Epithelial cell of proximal tubule (primary cell): ENCODE measurements at places on chromosomes 5 and 9. TPM values are rescaled to one million over a fixed set of nuclear protein-coding genes. Genes with fewer than 3 reads are reported as not detected.

NDUFAF2 gene
- 31.0 and 32.3 TPM in 2 replicates for total RNA-seq

FOXB2 gene
- not detected in 2 replicates for total RNA-seq

NIM1K gene
- total RNA-seq, result 0.75 TPM in 1 of 2 replicates, not detected in the other

ZDHHC11B gene
- total RNA-seq, result 0.29 TPM in 1 of 2 replicates, not detected in the other

OR1Q1 gene
- total RNA-seq, result not detected in 2 replicates

FOXI1 gene
- total RNA-seq, result not detected in 2 replicates

LEAP2 gene
- 0.22 and 0.35 TPM in 2 replicates for total RNA-seq

PDE6A gene
- not detected in 2 replicates for total RNA-seq

GPR151 gene
- not detected in 2 replicates for total RNA-seq

PCDHB11 gene
- total RNA-seq, result 0.06 and 0.07 TPM in 2 replicates

CYLC2 gene
- total RNA-seq, result not detected in 2 replicates

CFAP77 gene
- total RNA-seq, result not detected in 2 replicates

INSL4 gene
- not detected in 2 replicates for total RNA-seq

TMEM167A gene
- total RNA-seq, result 42.1 and 46.7 TPM in 2 replicates

TMEM215 gene
- total RNA-seq, result not detected in 2 replicates

STPG3 gene
- not detected in 2 replicates for total RNA-seq

FBP2 gene
- total RNA-seq, result not detected in 2 replicates

SHISAL2B gene
- total RNA-seq, result not detected in 2 replicates

SELENOP gene
- total RNA-seq, result 2.1 and 11.9 TPM in 2 replicates

ZMYND19 gene
- total RNA-seq, result 30.4 and 45.0 TPM in 2 replicates

ZFP37 gene
- total RNA-seq, result 0.58 and 0.94 TPM in 2 replicates

CXXC5 gene
- total RNA-seq, result 45.0 and 56.4 TPM in 2 replicates

DMRT3 gene
- 0.29 and 1.4 TPM in 2 replicates for total RNA-seq

PKD2L2 gene
- not detected in 2 replicates for total RNA-seq

IRF1 gene
- total RNA-seq, result 33.0 and 41.5 TPM in 2 replicates

TRIM7 gene
- total RNA-seq, result 2.7 and 14.6 TPM in 2 replicates

AIF1L gene
- total RNA-seq, result 52.5 and 71.6 TPM in 2 replicates

SCGB3A1 gene
- 0.72 TPM in 1 of 2 replicates, not detected in the other for total RNA-seq

CATSPER3 gene
- total RNA-seq, result 0.29 TPM in 1 of 2 replicates, not detected in the other

CDKN2A gene
- 22.4 and 47.7 TPM in 2 replicates for total RNA-seq

ACOT12 gene
- not detected in 2 replicates for total RNA-seq
